NCI-H1092 treated with DMSO at 0.1 percent for 48 hours (cell line): ENCODE measurements at places on chromosomes 4 and X.

- no peak for DNase-seq
These were observed 69.7 kb downstream of the PPP1R2C start for GRCh38 chrX:42708222-42708621.

DNA sequence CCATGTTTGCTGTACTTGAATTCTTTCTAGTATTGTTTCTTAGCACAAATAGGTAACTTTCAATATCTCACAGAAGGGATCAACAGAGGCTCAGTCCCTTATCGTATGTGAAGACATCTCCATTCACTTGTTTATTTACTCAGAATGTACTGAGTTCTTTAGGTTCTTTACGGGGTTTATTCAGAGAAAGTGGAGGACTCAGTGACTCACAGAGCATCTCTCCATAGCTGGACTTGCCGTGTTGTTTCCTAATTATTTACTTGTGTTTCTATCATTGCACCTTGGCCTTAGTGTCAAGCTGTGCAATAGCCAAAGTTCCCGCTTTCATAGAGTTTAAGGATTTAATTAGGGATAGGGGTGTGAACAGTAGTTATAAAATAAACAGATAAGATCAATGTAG, 57.1 kb downstream of the RHOH start:
- DNase-seq, result no peak

- DNase-seq, result peak; percentile 40
These were observed at the start of gene GRIA2 for GRCh38 chr4:157220371-157220881. TSS of gene GRIA2 (plus strand) at chr4:157220728. CDS start at chr4:157221043, 315 bp downstream.

- DNase-seq, result no peak
These were observed 217.4 kb upstream of the GIMD1 start for GRCh38 chr4:106585915-106586349.

GRCh38 chrX:40267334-40268187, 169.8 kb upstream of the BCOR start:
- DNase-seq, result no peak

DNA sequence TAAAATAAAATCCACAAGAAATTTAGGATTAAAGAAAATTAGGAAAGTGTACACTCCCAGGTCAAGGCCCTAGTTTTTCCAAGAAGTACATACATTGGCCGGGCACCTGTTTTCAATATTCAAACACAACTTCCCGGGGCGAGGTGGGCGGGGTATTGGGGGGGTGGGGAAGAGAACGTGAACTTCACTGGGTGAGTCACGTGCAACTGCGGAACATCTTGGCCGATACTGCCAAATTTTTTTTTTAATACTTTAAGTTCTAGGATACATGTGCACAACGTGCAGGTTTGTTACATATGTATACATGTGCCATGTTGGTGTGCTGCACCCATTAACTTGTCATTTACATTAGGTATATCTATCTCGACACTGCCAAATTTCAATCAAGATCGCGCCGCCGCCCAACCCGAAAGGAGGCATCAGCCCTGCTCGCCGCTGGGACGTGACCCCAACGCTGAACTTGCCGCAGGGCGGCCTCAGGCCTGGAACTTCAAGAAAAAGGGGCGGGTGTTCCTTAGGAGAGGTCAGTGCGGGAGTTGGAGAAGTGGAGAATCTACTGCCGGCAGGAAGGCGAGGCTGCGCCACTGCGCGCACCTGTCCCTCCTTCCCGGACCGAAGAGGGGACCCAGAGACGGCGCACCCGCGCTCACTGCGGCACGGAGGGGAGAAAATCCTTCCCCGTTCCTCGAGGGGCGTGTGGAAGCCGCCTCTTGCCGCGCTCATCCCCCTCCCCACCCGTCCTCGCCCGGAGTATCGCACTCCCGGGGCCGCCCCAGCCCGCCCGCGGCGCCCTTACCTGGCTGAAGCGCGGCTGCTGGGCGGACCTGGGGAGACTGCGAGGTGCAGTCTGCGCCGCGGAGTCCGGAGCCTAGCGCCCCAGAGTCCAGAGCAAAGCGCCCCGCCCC, at the start of gene TEC:
Gene TEC (minus strand): TSS at position 883 of the 905 bp plus-strand sequence. CDS start 41,224 bp downstream, outside the sequence.
- DNase-seq, result no peak

DNA sequence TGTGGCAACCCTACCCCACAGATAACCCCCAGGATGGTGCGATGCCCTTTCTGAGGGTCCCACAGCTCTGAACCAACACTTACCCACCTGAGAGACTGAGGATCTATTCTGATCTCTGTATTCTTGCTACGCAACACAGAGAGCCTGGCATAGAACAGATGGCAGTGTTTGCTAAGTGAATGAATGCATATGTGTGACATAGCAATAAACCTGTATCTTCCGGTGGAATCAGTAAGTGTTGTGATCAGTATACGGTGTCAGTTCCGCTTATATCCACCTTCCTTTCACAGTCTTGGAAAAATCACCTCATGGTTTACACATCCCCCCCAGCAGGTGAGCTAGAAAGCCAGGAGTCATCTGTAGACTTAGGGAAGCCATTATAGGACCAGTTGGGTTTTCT, 5.9 kb upstream of the HSD17B10 start:
- DNase-seq, result peak; percentile 69

- peak; percentile 58 for DNase-seq
These were observed 893 bp downstream of the RLIM start for GRCh38 chrX:74613370-74614092.

- DNase-seq, result no peak
These were observed 90.3 kb downstream of the ATP11C start for GRCh38 chrX:139842326-139843185.

- DNase-seq, result no peak
These were observed 17.3 kb upstream of the TMEM185A start for GRCh38 chrX:149648932-149649331.

GRCh38 chr4:74394476-74395136, 29.7 kb downstream of the EREG start:
- DNase-seq, result no peak

GRCh38 chr4:26061248-26061986, 147.4 kb downstream of the SMIM20 start:
- DNase-seq, result peak; percentile 25

DNA sequence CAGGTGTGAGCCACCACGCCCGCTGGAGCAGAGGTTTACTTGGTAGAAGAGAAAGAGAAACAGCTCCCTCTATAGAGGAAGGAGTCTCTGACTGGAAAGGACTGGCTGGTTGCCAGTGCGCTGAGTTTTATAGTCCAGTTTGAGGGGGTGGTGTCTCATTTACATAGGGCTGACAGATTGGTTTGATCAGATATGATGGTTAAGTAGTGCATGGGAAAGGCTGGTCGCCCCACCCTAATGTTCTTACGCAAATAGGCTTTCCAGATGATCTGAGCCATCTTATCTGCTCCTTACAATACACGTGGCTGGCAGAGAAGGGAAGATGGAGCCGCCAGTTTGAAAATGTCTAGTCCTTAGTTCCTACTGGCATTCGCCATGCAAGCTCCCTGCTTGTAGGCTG, 439.5 kb downstream of the NAF1 start:
- DNase-seq, result no peak

GRCh38 chr4:75844151-75844662, 58.0 kb downstream of the PPEF2 start:
- no peak for DNase-seq

GRCh38 chr4:9923195-9923812, 98.0 kb downstream of the SLC2A9 start:
- DNase-seq, result no peak

- DNase-seq, result no peak
These were observed 13.4 kb downstream of the PHKA2 start for GRCh38 chrX:18970465-18970864.

- no peak for DNase-seq
These were observed 5.8 kb downstream of the TIGD2 start for GRCh38 chr4:89117115-89117514.

DNA sequence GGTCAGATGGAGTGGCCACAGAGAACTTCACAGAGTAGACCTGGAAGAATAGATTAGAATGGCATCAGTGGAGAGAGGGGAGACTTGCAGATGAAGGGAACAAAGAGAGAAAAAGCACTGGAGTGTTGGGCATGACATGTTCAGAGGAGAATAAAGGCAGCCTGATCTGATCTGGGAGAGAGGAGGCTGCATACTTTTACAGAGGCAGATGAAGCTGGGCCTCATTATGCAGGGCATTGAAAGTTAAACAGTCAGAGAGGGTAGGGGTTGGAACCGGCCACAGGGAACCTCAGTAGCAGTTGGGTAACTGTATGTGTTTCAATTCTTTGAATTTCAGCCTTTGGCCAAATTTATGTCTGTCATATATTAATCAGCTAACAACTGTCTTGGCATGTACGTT, 61.2 kb downstream of the SH3BGRL start:
- no peak for DNase-seq

- no peak for DNase-seq
These were observed 11.3 kb downstream of the SLC38A5 start for GRCh38 chrX:48458711-48459110.

DNA sequence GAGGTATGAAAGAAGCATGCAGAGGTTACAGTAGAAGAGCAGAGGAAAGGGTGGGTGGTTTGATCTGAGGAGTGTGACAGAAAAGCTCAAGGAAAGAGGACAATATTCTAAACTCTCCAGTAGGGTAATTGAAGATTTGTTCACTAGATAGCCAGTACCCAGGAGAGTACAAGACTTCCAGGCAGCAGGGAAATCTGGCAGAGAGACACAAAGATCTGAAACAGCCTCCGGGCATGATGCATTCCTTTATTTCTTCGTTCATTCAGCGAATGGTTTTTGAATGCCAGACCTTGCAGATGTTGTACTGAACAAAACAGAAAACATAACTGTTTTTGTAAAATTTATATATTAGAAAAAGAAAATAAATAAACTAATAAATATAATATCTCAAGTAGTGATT, 766.6 kb downstream of the FAT4 start:
- DNase-seq, result no peak

DNA sequence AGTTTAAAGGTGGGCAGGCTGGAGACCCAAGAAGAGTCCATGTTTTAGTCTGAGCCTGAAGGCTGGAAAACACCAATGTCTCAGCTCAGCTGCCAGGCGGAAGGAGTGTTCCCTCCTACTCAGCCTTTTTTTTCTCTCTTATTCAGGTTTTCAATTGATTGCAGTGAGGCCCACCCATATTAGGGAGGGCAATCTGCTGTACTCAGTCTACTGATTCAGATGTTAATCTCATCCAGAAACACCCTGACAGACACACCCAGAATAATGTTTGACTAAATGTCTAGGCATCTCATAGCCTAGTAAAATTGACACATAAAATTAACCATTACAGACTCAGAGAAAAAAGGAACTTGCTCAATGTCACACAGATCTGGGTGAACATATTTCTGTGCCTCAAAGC, 347.1 kb downstream of the GBA3 start:
- DNase-seq, result no peak

GRCh38 chr4:146288193-146288592, 73.9 kb downstream of the REELD1 start:
- no peak for DNase-seq

DNA sequence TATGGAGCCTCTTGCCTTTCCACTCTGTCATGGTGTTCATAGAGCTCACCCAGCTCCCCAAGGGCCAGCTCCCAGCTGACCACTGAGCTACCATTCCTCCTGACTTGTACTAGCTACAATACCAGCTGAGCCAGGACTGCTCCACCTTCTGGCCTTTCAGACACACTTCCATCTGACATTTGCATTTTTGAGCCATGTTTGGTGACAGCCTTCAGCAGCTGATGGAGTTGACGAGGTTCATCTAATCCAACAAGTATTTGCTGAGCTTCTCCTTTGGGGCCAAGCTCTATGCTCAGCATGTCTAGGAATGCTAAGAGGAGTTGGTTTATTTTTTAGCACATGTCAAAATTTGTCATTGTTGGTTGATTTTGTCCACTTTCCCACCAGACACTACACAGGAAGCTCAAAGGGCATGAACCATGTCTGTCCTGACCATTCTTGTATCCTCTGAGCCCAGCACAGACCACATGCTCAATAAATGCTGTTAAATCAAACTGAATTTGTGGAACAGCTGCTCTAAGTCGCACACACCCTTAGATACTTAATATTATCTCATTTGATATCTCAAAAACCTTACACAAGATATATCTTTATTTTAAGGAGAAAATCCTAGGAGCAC, 142.6 kb upstream of the PPARGC1A start:
- DNase-seq, result peak; percentile 2

DNA sequence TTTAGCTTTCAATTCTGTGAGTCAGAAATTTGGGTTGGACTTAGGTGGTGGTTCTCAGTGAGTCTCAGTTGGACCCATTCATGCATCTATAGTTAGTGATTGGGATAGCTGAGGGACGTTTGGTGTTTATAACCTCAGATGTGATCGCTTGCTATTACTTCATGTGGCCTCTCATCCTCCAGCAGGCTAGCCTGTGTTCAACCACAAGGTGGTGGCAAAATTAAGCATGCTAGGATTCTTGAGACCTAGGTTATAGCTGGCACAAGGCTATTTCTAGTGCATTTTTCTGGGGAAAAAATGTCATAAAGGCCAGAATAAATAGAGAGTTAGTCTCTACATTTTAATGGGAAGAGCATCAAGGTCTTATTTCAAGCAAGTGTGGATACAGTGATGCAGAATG, 10.9 kb upstream of the GRPR start:
- no peak for DNase-seq

DNA sequence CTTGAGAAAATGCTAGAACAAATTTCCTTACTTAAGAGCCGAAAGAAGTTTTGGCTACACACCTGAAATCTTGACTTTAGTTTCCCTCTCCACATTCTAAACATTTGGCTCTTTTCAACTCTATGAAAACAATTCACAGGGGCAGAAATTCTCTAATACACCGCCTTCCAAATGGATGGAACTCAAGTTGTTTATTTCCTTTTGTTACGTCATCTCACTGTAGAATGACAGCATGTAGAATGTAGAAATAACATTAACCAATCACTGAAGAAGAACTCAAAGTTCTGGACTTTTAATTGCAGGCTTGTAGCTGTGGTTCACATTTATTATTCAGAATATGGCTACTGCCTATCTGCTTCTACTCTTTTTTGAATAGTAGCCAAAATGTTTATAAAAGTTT, 1.9 kb downstream of the DMP1 start:
- DNase-seq, result no peak

- peak; percentile 38 for DNase-seq
These were observed 50.2 kb downstream of the SUPT20HL1 start for GRCh38 chrX:24410514-24411189.

DNA sequence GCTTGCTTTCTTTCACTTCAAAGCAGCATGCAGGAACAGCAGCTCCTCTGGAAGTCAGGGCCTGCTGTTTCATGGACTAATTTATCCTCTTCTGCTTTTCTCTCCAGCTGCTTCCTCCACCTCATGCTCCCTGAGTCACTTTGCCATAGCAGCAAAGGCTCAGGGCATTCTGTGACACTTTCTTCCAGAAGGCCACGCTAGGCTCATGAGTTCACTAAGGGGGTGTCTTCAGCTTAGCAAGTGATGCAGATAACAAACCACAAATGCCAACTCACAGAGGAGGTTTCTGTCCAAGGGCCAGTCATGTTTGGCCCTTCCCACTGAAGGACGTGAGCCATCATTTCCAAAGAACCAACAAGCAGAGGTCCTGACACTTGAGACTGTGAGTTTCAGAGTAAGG, 200.2 kb downstream of the ADGRA3 start:
- no peak for DNase-seq

- no peak for DNase-seq
These were observed 199.7 kb upstream of the MAMLD1 start for GRCh38 chrX:150163221-150163930.

DNA sequence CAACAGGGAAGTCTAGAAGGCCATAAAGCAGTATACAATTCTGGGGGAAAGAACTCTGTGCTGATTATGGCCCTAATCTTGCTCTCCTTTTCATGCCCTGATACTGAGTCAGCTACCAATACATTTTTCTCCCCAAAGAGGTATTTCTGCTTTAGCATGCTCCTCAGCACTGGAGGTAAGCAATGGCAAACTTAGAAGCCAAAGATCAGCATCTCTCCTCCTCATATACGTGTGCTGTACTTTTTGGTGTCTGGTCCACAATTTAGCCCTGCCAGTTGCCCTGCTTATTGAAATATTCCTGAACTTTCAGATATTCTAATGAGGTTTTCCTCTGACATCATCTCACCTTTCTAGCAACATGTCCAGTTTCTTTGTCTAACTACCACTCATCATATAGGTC, 226.2 kb downstream of the FSTL5 start:
- DNase-seq, result no peak
